CD14-positive monocyte (primary cell): ENCODE measurements at places on chromosomes 6 and 20.

- DNase-seq = no peak
Measured at GRCh38 chr6:147839708-147840610, 331.5 kb downstream of the SAMD5 start.

DNA sequence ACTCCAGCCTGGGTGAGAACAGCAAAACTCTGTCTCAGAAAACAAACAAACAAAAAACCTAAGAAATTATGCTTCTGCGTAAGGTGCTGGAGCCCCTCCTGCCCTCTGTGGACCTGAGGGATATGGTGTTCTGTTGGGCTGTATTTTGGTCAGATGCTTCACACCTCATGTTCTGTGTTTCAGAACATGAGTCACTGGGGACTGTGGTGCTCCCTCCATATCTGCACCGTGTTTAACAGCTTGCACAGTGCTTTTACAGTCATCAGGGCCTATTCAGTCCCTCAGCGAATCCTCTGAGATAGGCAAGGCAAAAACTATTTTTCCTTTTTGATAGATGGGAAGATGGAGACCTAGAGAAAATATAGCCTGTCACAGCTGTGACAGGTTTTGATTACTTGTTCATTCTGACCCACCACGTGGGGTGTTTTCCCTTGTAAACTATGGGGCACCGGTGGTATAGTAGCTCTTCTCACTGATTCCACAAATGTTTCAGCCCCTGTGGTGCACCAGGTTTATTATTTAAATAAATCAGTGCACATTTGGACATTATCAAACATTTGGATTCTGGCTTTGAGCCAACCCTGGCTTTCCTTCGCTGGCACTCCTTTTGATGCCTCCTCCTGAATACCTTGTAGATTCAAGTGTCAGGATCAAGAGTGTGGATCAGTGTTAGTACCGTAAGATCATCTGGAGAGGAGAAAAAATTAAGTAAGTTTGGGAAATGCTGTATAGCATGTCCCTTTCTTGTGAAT lies 9.6 kb downstream of the TTPAL start:
- no peak for DNase-seq

DNA sequence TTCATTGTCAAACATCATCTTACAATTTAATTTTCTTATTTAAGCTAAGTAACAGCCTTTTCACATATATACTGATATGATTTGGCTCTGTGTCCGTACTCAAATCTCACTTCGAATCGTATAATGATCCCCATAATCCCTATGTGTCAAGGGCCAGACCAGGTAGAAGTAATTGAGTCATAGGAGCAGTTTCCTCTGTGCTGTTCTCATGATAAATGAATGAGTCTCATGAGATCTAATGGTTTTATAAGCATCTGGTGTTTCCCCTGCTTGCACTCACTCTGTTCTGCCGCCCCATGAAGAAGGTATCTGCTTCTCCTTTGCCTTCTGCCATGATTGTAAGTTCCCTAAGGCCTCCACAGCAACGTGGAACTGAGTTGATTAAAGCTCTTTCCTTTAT lies 25.1 kb upstream of the CMTR1 start:
- DNase-seq = no peak

DNA sequence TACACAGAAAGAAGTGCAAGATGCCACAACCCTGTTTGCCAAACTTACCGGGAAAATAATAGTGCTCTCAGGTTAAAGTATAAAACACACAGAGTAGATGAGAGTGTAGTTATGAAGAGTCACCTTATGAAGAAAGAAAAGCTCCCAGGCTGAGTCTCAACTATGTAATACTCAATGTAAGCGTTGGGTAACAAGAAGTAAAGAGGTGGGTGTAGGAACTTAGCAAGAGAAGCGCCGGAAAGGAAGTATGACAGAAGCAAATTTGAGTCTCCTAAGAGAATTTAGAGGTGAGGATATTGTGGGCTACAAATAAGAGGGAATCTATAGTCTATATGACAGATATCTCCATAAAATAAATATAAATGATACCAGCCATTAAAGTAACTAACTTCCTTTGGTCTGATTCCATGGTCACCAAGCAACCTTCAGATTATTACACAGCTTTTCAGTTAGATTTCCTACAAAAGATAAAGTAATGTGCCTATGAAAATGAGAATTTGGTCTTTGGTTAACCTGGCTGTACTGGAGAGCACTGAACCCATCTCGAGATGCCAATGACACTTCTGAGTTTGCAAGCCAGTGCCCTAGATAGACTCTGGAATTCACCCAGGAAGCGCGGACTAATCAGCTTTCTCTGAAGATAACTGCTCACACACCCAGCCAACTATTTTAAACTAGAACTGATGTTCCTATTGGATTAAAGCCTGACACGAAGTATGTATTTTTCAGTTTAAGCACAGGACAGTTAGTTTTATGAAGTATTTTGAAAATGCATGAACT lies 1.8 kb downstream of the TUBE1 start:
- DNase-seq = no peak

- peak; percentile 78 for DNase-seq
Measured at GRCh38 chr6:137415127-137415833, 78.9 kb downstream of the OLIG3 start.

GRCh38 chr20:24781418-24781980 lies 167.6 kb upstream of the CST7 start:
- no peak for DNase-seq

DNA sequence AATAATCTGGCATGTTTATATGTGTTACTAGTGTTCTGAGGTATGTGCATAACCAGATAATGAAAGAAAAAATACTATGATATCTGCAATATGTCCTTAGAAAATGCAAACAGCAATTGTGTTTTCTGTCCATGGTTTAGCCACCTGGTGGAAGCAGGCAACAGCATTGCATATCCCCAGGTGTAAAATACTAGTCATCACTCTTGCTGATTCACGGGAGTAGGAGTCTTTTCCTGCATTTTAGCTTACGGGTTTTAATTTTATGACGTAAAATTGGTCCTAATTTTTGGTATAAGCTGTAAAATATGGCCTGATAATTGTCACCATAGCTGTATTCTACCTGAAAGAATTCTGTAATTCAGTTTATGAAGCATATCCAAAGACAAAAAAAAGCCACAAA lies 2.5 kb downstream of the RNF182 start:
- no peak for DNase-seq

GRCh38 chr6:113755449-113756289 lies 101.5 kb upstream of the MARCKS start:
- no peak for DNase-seq

DNA sequence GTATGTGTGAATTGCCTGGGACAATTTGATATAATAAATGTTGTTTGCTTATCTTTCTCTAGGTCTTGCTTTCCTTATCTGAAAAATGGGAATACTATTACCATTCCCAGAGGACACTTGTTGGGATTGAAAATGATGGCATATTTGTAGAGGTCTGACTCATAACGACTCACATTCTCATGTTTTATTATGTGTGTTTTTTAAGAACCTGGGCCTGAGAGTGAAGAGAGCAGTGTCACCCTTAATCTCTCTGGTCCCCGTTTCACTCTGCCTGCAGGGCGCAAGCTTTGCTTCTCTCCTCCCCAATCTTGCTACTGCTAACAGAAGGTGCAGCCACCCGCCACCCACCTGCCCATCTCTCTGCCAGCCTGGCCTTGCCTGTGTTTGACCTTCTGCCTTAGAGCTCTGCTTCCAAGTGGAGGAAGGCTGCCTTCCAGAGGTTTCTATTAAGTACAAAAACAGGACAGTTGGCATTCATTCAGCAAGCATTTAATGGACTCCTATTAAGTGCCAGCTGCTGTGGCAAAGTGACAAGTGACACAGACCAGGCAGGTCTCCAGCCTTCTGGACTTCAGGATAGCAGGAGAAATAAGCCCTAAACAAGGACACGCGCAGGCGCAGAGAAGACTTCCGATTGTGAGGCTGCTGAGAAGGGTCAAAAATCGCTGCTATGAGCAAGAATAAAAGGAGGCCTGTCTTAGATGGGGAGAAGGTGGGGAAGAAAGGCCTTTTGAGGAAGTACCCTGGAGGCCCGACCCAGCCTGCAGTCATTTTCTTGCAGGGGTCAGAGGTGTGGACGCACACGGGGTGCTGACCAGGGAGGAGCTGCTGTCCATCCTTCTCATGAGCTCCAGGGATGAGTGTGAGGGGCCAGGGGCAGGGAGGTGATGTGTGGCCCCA lies 112.5 kb downstream of the JPH2 start:
- DNase-seq = peak; percentile 38

GRCh38 chr20:43322851-43323250 lies 133.1 kb upstream of the PTPRT start:
- DNase-seq = no peak

- no peak for DNase-seq
Measured at GRCh38 chr6:29035951-29036350, 9.0 kb downstream of the OR2W1 start.

DNA sequence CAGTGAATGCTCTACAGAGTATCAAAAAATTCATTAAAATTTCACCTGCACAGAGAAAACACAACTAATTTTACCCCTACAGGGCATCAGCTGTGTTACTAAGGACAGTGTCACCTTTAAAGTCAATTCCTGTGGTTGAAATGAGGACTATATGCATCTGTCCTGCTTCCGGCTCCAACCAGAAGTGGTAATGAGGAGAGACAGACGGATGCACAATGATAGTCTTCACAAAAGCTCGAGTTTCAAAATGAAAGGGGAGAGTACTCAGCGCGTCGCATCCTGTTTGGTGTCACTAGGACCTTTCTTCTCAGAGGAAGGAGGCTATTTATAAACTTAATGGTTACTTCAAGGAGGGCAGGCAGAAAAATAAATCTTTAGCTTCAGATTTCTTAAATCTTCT lies 86.5 kb downstream of the LYRM4 start:
- DNase-seq = no peak

- no peak for DNase-seq
Measured at GRCh38 chr6:22949967-22950366, 380.6 kb downstream of the HDGFL1 start.

DNA sequence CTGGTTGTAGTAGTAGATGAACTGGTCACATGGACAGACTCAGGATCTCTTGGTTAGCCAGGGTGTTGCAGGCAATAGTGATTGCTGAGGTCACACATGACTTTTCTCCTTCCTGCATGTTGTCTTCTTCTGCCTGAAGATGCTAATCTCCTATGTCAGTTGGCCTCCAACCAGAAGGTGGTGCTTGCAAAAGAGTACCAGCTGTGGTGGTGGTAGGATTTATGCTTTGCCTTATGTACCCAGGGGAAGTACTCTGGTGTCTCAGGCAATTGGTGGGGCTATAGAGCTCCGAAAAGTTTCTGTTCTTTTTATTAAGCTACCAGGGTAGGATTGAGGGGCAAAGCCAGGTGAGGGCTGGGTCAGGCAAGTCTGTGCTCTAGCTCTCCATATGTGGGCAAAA lies 98.5 kb downstream of the CARMIL1 start:
- no peak for DNase-seq

DNA sequence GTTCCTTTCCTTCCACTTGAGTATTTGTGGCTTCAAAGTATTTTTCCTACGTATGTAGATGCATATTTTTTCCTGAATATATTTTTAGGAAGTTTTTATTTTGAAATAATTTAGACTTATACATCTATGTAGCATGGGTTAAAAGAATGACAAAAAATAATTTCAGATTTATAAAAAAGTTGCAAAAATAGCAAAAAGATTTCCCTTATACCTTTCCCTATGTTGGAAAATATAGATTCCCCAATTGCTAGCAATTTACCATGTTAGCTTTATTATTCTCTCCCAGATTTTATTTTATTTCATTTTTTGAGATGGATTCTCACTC lies 69.8 kb downstream of the SCAND1 start:
- no peak for DNase-seq

GRCh38 chr6:139174961-139175360 lies 40.1 kb downstream of the HECA start:
- no peak for DNase-seq

DNA sequence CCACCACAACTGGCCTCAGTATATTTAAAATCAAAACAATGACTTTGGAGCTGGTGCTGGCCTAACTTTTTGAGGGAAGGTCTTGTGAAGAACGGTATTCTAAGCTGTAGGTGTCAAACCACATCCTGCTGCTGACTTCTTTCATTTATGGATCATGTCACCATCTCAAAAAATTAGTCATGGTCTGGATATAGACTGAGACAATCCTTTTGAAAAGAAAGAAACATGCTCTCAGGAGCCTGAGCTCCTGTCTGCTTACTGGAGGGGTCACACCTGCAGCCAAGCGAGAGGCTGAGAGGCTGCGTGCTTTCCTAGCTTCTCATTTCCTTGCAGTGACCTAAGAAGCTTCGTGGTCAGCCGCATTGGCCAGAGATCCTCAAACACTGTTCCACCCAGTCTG lies 55.2 kb downstream of the TIAM2 start:
- no peak for DNase-seq

DNA sequence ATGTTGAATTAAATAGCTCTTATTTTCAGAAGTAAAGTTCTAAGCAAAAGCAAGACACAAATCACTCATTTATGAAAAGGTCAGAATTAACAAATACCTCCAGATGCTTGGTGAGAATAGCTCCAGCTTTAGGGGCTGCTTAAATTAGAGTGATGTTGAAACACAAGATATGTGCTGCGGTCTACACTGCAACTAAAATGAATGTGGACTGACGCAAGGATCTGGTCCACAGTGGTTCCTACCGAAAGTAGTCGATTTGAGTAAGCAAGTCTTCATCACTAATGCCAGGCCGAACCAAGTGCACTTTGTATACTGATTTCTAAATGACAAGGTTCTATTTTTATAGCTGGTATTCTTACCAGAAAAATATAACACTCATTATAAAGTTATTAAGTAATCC lies 96.3 kb downstream of the PRDM1 start:
- no peak for DNase-seq

- DNase-seq = no peak
Measured at GRCh38 chr20:1309439-1309847, 19.5 kb downstream of the SDCBP2 start.

GRCh38 chr6:158717341-158718330 lies 67.8 kb downstream of the SYTL3 start:
- no peak for DNase-seq

- no peak for DNase-seq
Measured at GRCh38 chr6:38143191-38144150, 323.9 kb downstream of the ZFAND3 start.

GRCh38 chr6:125066964-125067363 lies 86.6 kb upstream of the TPD52L1 start:
- DNase-seq = no peak

- no peak for DNase-seq
Measured at GRCh38 chr6:31266567-31267360, 5.1 kb downstream of the HLA-C start.

DNA sequence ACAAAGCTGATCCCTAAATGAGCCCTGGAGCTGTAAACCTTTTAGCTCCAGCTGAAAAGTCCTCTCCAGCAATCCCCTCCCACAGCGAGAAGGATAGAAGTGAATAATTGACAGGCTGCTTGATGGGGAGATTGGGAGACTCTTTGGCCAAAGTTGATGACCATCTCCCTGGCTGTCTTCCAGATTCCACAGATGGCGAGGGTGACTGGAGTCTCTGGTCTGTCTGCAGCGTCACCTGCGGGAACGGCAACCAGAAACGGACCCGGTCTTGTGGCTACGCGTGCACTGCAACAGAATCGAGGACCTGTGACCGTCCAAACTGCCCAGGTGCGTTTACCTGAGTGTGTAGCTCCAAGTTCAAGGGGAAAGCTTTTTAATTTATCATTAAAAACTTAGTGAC lies 67.3 kb downstream of the ISM1 start:
- DNase-seq = no peak

GRCh38 chr6:53647462-53648094 lies 18.0 kb downstream of the KLHL31 start:
- peak; percentile 80 for DNase-seq

- no peak for DNase-seq
Measured at GRCh38 chr20:6026051-6026450, 27.8 kb downstream of the LRRN4 start.

GRCh38 chr20:21241406-21241805 lies 61.7 kb upstream of the XRN2 start:
- DNase-seq = no peak
